Chondrocyte (in vitro differentiated cells): ENCODE measurements at places on chromosomes 1 and 21. TPM values are rescaled to one million over a fixed set of nuclear protein-coding genes. Genes with fewer than 3 reads are reported as not detected.

DNA sequence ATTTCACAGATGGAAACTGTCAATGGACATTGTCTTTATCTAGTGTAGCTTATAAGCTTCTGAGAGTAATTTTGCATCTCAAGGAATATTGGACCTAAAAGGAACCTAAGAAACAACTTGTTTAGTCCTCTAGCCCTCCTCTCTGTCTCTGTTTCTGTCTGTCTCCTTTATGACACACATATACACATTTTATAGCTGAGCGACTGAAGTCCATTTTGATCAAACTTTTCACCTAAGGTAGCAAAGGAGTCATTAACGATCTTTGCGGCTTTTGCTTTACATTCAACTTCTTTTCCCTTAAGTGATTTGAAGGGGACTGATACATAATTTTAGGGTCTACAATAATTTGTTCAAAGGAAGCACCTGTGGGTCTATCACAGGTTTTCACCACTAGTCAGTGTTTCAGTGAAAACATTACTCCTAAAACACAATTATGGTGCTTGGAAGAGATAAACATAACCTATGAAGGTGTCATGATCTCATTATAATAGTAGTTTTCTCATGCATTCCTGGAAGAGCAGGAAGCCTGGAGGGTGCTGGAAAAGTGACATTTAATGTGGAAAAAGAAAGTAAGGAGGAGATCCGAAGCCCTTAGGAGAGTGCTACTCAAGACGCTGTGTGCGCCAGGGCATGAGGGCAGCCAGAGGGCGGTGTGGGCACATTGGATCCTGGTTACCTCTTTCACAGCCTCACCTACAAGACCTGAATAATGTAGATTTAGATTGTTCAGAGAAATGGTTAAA lies 248.6 kb downstream of the DNM3 start:
- no peaks in the 10 kb centered on the region for H3K36me3 ChIP-seq
- no peak overlapping the region for H3K4me3 ChIP-seq
- no peak overlapping the region for H3K27ac ChIP-seq
- H3K27me3 ChIP-seq, result no peaks in the 10 kb centered on the region
- DNase-seq, result no peak
- H3K4me1 ChIP-seq, result peaks cover 21% of the 10 kb centered on the region

DNA sequence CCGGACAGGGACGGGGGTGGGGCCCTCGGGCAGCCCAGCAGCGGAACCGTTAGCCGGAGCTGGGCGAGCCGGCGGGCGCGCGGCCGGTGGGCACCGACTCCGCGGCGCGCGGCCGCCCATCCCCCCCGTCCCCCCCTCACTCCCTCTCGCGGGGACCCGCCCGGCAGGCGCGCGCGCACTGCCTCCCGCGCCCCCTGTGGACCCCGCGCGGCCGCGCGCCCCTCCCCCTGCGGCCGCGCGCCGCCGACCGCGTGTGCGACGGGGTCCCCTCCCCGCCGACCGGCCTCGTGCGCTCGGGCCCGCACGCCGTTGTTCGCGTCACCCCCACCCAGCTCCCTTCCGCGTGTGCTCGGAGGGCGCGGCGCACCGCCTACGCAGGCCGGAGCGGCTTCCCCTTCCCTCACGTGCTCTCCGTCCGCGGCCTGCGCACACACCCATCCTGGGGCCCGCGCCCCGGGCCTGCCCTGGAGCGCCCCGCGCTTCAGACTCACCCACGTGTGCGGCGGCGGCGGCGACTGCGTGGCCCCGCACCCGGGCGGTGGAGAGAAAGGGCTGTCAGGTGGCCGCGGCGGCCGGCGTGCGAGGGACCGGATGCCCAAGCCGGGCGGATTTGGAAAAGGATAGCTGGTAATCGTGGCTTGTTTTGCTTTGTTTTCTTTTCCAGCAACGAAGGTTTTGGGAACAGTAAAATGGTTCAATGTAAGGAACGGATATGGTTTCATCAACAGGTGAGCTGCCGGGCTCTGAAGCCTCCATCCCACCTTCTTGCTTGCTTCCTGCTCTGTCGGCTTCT lies 717 bp downstream of the YBX1 start:
- peak overlapping the region; percentile 90 for H3K27ac ChIP-seq
- no peaks in the 10 kb centered on the region for H3K27me3 ChIP-seq
- no peak for DNase-seq
- peaks cover 8% of the 10 kb centered on the region for H3K36me3 ChIP-seq
- peaks cover 58% of the 10 kb centered on the region for H3K4me1 ChIP-seq
- peak overlapping the region; percentile 91 for H3K4me3 ChIP-seq

DNA sequence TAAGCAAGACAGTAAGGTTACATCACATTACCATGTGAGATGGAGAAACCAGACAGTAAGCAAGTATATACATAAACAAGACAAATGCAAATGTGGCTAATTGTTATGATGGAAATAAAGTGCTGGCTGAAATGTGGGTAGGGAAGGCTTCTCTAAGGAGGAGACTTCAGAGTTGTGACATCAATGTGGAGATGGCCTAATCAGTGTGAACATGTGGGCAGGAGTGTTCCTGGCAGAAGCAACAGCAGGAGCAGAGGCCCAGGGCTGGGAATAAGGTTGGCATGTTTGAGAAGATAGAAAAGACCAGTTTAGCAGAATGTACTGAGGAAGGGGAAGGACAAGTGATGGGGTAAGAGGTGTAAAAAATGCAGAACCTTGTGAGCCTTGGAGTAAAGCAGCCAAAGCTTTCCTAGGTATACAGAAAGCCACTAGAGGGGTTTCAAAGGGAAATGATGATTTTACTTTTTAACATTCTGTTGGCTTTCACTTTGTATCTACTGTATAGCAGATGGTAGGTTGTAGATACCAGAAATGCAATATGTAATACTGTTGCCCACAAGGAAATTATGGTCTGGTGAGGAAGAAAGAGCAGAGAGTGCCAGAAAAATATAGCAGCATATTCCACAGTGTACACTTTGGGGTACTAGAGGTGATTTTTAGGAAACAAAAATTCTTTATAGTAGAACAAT lies 197.4 kb downstream of the FGGY start:
- H3K36me3 ChIP-seq, result peaks cover 5% of the 10 kb centered on the region
- H3K4me3 ChIP-seq, result no peak overlapping the region
- no peaks in the 10 kb centered on the region for H3K27me3 ChIP-seq
- no peak overlapping the region for H3K27ac ChIP-seq
- DNase-seq, result no peak
- H3K4me1 ChIP-seq, result peaks cover 10% of the 10 kb centered on the region

DNA sequence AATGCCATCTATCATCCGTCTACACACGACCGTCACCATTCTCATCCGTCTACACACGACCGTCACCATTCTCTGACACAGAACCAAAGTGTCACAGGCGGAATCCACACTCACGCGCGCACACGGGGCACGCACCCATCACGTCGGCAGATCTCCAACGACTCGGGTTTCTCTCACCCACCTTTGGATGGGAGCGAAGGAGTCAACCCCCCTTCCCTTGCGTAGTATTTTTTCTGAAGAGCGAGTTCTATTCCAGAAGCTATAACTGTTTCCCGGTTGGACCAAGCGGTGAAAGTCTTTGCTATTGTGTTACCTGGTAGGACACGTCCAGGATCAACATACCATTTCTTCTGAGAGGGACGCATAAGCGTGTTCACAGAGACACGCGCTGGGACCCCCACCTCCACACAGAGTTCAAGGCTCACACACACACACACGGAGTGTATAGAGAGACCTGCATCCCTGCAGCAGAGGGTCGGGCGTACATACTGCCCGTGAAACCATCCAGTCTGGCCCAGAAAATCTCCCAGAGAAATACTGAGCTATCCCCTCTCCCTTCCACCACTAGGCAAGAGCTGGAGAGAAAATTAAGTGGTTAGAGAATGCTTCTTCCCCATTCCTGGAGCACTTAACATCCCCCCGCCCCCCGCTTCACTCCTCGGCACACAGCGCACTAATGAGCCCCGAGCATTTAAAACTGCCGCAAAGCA lies 741 bp downstream of the DUSP10 start:
- H3K27ac ChIP-seq, result no peak overlapping the region
- no peaks in the 10 kb centered on the region for H3K27me3 ChIP-seq
- no peak overlapping the region for H3K4me3 ChIP-seq
- DNase-seq, result no peak
- peaks cover 6% of the 10 kb centered on the region for H3K4me1 ChIP-seq

DNA sequence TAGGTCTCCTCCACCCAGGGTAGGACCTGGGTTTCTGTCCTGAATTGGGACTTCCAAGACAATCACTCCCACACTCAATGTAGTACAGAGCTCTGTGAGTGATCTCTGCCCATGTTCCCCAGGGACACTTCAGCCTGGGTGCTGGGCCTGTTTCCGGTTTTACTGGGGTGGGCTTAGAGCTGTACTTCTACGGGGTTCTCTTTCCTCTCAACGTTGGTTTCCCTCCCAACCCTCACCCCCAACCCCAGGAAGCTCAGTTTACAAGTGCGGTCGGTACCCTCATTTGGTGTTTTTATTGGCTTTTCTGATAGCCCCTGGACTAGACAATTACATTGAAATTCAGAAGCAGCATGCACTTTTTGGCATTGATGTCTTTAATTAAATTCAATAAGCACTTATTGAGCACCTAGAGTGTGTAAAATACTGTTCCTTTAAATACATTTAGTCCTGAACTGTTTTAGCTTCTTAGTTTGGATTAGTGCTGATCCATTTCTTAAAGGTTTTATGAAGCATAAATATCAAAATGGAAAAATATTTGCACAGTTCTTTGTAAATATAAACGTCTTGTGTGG lies 542 bp upstream of the XPR1 start:
- H3K4me1 ChIP-seq, result peaks cover 7% of the 10 kb centered on the region
- no peak overlapping the region for H3K4me3 ChIP-seq
- H3K27me3 ChIP-seq, result no peaks in the 10 kb centered on the region

GRCh38 chr1:207006914-207007313 lies 25.6 kb downstream of the C1orf116 start:
- peaks cover 2% of the 10 kb centered on the region for H3K27me3 ChIP-seq
- no peak for DNase-seq
- peaks cover 16% of the 10 kb centered on the region for H3K4me1 ChIP-seq
- H3K36me3 ChIP-seq, result no peaks in the 10 kb centered on the region

DNA sequence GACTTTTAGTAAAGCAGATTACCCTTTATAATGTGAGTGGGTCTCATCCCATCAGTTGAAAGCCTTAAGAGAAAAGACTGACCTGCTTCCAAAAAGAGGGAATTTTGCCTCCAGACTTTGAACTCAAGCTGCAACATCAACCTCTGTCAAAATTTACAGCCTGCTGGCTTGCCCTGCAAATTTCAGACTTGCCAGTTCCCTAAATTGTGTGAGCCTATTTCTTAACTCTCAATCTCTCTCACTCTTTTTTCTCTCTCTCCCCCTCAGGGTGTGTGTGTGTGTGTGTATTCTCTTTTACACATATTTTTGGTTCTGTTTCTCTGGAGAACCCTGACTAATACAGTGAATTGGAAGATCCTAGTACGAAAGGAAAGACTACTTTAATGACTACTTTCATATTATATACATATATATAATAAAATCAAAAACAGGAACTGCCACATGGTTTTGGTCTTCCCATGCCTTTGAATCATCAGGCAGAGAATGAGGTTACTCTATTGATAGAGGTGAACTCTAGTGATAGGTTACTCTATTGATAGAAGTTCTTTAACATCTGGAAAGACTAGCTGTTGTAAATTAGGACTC lies 6.4 kb downstream of the OR2C3 start:
- H3K36me3 ChIP-seq, result no peaks in the 10 kb centered on the region
- no peaks in the 10 kb centered on the region for H3K4me1 ChIP-seq
- peaks cover 3% of the 10 kb centered on the region for H3K27me3 ChIP-seq
- H3K27ac ChIP-seq, result no peak overlapping the region
- H3K4me3 ChIP-seq, result no peak overlapping the region
- DNase-seq, result no peak

DNA sequence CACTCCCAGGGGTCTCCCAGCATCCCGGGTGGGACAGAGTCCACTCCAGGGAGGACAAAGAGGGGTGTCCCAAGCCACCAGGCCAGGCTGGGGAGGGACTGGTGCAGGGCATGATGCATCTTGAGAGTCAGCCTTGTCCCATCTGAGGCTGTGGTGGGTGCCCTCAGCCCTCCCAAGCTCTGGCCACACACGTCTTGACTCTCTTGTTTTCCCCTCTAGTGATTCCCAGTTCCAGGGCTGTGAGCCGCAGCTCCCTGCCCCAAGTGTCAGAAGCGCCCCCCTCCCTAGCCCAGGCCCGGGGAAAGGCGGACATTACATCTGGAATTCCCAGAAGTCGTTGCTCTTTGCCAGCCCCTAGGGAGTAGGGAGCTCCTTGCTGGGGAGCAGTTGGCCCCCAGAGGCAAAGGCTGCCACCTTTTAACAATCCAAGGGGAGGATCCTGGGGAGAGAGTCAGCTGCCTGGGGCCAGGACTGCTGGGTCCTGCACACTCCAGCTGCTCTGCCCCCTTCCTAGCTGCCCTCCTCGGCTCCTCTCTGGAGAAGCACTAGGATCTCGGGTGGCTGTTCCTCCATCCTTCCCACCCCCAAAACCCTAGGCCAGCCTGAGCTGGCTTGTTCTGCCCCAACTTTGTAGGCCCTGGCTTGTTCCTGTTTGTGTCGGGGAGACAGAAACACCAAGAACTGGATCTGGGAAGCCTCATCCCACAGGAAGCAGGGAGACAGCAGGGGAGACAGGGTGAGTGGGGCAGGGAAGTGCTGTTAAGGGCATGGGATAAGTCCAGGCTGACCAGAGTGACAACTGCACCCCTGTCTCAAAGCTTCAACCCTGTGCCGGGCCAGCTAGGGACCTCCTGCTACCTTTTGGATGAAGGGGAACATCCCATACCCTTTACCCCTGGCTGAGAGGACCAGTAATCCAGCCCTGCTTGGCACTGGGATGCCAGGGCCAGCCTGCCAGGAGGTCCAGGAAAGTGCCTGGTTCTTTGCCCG lies 3.2 kb upstream of the PTPN7 start:
- H3K27ac ChIP-seq, result no peak overlapping the region
- peaks cover 4% of the 10 kb centered on the region for H3K27me3 ChIP-seq
- H3K36me3 ChIP-seq, result no peaks in the 10 kb centered on the region

DNA sequence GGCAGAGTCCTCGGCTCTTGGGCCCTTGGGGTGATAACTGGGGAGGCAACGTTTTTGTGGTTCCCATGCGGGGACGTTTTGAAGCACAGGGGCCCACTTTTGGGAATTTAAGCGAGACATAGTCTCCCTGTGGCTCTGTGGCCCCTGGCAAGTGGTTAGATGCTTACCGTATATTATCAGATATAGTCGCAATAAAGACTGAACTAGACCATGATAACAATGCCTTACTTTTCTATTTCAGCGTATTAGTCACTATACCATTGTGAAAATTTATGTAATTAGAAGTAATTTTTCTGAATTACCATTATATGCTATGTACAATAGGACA lies 538 bp upstream of the RCAN1 start:
- H3K4me1 ChIP-seq, result peaks cover 19% of the 10 kb centered on the region
- no peaks in the 10 kb centered on the region for H3K36me3 ChIP-seq
- DNase-seq, result no peak
- peaks cover 6% of the 10 kb centered on the region for H3K27me3 ChIP-seq
- H3K4me3 ChIP-seq, result peak overlapping the region; percentile 84
- peak overlapping the region; percentile 84 for H3K27ac ChIP-seq

- H3K4me3 ChIP-seq, result no peak overlapping the region
- no peaks in the 10 kb centered on the region for H3K36me3 ChIP-seq
- DNase-seq, result no peak
- no peaks in the 10 kb centered on the region for H3K27me3 ChIP-seq
These were observed 5.5 kb downstream of the MFSD2A start for GRCh38 chr1:39960431-39960958.

Gene FPGT
- 9.0 to 16.4 TPM (median 11.8 TPM) in 3 replicates for total RNA-seq
